ENCODE measurements at places on chromosomes 11 and 22.

DNA sequence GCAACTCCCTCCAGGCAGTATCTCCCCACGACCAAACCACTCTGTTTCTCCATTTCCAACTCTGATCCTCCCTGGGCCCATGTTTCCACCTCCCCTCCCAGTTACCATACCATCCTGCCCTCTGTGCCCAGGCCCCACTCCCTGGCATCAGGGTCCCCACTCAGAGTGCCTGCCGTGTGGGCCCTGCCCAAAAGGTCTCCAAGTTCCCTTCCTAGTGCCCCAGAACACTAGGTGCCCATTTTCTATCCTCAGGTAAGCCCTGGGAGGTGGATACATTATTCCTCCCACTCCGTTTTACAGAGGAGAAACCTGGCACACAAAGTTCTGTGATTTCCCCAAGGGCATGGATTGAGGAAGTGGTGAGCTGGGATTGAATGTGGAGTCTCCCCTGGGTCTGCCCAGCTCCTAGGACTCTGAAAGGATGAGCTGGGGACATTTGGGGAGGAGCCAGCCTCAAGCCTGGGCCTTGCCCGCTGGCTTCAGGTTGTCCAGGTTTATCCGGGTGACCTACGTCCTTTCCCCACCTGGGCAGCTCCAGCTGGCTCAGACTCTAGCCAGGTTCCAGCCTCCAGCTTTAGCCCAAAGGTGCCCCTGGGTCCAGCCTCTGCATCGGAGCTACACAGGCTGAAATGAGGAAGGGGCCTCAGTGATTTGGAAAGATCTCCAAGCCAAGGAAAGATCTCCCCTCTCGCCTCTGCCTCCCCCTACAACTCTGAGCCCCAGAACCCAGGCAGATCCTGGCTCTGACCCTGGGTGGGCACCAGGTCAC is 2.2 kb upstream of the GSTT4 start:
- no peak for DNase-seq

DNA sequence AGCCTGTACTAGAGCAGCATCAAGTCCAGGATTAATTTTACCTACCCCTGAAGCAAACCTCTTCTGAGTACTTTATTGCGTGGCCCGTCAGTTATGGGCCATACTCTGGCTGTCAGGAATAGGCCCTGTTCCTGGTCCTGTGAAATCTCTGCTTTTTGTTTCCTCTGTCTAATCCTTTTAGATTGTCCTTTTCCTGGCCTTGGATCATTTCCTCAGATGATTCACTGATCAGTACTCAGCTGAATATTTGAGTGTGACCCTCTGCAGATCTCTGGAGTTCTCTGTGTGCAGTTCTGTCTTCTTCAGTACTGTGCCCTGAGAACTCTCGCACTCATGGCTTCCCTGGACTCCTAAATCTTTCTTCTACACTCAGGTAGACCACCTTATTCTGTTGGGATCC is 123.5 kb downstream of the UVRAG start:
- no peak for DNase-seq

- no peak for DNase-seq
These were observed 3.2 kb upstream of the PCF11 start for GRCh38 chr11:83153764-83154163.

DNA sequence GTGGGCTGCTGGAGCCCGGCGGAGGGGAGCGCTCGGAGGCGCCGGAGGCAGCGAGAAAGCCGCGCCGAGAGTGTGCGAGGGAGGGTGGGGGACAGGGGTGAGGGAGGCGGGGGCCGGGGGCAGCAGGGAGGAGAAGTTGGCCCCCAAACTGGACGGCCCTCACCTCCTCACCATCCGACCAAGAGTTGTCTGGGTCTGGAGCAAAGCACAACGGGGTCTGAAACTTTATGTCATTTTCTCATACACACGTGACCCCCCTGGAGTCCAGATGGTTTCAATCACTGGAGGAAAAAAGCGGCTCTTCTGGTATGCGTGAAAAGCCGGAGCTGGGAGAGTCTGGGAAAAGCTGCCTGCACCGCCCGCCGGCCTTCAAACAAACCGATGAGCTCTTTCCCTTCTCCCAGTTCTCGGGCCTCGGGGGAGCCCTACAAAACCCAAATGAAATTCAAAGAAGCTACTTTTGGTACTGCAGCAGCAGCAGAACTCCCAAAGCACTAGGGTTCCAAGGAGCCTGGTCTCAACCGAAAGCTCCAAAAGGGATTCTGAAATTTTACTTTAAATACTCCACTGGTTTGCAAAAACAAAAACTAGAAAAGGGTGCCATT is 39.7 kb upstream of the AKIP1 start:
- peak; percentile 93 for DNase-seq

- no peak for DNase-seq
These were observed 194.7 kb downstream of the BRD1 start for GRCh38 chr22:49633010-49633324.

GRCh38 chr22:28139516-28139915 is 220.5 kb upstream of the PITPNB start:
- DNase-seq = no peak

GRCh38 chr11:26943636-26944035 is 50.3 kb upstream of the FIBIN start:
- no peak for DNase-seq

- DNase-seq = no peak
These were observed 237.9 kb downstream of the BRD1 start for GRCh38 chr22:49589811-49590210.

DNA sequence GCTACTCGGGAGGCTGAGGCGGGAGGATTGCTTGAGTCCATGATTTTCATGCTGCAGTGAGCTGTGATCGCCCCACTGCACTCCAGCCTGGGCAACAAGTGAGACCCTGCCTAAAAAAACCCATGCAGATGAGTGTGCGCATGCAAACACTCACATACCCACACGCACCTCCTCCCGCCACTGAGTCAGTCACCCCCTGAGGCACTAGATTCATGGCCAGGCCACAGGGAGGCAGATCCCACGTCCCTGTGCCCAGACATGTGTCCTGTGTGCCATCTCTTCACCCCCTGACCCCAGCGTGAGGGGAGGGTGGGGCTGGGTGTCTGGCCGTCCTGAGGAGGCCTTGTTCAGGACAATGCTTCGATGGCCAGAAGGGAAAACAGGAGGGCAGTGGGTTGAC is 15.5 kb downstream of the RELT start:
- DNase-seq = no peak

GRCh38 chr11:108826136-108826535 is 161.3 kb downstream of the DDX10 start:
- DNase-seq = no peak

GRCh38 chr11:64611869-64612646 is 21.0 kb downstream of the SLC22A12 start:
- DNase-seq = no peak

DNA sequence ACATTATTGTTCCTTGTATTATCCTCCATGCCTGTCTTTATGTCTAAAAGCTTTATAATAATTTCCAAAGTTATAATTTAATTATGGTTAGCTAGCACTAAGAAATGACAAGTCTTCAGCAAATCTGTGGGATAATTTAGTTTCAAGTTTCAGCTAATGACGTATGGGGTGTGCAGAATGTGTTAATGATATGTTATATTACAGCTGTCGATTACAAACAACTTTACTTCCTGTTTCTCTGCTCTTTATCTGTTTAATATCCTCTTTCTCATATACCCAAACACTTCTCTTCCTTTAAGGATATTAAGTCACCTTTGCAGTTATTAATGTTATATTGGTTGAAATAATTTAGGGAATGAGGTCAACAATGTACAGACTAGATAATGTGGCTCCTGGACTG is 161.8 kb downstream of the CASP12 start:
- no peak for DNase-seq

GRCh38 chr22:20008221-20008995 is 8.2 kb downstream of the ARVCF start:
- DNase-seq = peak; percentile 17

DNA sequence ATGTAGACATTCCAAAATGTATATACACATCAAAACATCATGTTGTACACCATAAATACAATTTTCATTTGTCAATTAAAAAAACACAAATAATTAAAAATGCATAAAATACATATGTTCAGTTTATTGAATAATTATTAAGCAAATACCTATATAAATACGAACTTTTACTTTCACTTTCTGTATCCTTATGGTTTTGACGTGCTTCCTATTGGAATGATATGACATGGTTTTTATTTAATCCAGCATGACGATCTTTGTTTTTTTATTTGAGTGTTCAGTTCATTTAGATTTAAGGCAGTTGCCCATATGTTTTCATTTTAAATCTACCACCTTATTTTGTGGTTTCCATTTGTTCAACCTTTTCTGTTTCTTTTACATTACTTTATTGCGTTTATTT is 198.3 kb upstream of the PLET1 start:
- no peak for DNase-seq

DNA sequence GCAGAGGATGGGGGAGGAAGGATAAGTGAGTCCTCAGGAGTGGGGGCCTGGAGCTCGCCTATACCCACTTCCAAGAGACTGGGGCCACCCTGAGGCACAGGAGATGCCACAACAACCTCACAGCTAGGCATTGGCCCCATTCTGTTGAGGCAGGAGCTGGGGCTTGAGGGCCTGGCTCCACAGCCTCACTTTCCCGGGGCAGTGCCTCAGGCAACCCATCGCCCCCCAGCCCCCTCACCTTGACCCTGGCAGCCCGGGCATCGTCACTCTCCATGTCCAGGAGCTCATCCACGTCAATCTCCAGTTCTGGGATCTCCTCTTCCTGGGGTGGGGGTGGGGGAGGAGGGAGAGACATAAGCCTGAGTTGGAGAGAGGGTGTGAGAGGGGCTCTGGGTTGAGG is 1.8 kb downstream of the PPP1R14B start:
- DNase-seq = no peak

GRCh38 chr11:111176603-111177002 is 68.9 kb upstream of the POU2AF2 start:
- DNase-seq = no peak

- DNase-seq = no peak
These were observed 32.1 kb downstream of the EHF start for GRCh38 chr11:34653031-34653430.

DNA sequence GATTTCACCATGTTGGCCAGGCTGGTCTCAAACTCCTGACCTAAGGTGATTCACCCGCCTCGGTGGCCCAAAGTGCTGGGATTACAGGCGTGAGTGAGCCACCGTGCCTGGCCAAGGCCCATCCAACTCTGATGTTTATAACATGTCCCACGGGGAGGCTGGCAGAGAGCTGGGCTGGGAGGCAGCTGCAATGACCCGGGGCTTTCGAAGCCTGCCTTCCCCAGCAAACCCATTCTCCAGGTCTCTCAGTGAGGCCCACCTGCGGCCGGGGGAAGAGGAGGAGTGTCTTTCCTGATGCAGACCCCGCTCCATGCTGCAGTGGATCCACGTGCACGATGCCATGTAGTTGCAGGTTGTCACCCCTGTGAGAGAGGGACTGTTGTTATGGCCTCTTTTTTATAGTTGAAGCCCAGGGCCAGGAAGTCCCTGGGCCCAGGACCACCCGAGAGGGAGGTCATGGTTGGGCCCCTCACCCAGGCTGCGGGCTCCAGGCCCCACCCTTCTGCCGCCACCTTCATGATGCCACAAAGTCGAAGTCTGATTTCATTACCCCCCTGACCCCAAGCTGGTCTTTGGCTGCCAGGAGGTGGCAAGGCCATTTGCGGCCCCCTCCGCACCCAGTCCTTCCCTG is 38.3 kb downstream of the KCNJ4 start:
- DNase-seq = no peak

DNA sequence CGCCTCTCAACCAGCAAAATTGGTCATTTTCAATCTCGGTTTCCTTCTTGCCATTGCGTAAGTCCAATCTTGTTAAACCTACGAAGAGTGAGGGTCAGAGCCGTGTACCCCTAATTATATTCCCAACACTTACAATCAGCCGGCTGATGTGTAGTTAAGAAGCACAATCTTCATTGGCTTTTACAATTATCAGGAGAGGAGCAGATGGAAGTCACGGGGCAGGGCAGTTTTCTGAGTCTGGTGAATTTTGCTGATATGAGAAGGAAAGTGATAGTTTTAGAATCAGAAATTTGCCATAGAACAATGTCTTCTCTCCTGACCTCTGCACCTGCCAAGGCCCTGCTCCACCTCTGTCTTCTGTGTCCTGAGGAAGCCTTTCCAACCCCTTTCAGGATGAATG is 35.0 kb upstream of the ATXN10 start:
- DNase-seq = no peak

DNA sequence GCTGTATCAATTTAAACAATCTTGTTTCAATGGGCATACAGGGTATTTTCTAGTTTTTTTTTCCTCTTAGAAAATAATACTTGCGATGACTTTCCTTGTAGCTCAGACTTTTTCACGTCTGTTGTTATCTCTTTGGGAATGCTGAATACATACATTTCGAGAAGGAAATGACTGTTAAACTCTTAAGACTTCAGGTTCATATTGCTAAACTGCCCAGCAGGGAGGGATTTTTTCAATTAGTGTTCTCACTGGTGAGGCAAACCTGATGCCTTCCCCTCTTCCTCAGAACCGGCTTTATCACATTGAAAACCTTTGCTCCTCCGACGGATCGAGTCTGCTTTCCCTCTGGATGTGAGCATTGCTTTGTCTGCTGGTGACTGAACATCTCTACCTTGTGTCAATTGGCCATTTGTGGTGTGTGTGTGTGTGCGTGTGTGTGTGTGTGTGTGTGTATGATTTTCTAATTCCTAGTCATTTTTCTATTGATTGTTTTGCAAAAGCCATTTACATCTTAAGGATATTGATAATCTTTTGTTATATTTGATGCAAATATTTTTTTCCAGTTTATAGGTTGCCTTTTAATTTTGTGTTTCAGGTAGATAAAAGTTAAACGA is 6.6 kb downstream of the NEAT1 start:
- DNase-seq = peak; percentile 36

DNA sequence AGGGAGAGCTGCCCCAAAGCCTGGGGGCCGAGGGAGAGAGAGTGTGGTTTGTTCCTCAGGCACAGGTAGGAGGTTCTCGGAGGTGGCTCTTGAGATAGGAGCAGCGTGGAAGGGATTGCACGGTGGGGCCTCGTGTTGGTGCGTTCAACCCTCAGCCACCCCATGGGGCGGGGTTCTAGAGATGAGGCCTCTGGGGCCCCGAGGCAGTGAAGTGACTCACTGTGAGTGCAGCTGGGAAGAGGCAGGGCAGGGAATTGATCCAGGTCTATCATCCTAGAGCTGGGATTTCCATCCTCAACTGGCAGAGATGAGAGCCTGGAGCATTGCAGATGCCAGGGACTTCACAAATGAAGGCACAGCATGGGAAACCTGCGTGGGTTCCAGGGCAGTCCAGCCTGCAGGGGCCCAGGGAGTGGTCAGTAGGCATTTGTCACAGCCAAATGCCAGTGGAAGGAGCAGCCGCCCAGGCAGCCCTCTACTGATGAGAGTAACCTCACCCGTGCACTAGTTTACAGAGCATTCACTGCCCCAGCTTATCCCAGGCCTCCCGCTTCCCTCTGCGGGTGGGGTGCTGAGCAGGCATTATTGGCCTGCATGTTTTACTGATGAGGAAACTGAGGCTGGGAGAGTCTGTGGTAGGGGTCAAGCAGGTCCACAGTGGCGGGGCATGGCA is 5.1 kb upstream of the SMARCB1 start:
- DNase-seq = no peak

GRCh38 chr11:75029836-75030631 is 41.3 kb downstream of the NEU3 start:
- no peak for DNase-seq

All from left hindlimb (tissue), 1 donor.